Mesangial cell (primary cell): ENCODE measurements at places on chromosomes 7 and 10. TPM values are rescaled to one million over a fixed set of nuclear protein-coding genes. Genes with fewer than 3 reads are reported as not detected.

SPDYE2B gene
- total RNA-seq, result not detected in 2 replicates

INSIG1 gene
- 133 and 241 TPM in 2 replicates for total RNA-seq

ACHE gene
- total RNA-seq, result under 0.01 and 0.51 TPM in 2 replicates

RAB18 gene
- 21.3 and 22.9 TPM in 2 replicates for total RNA-seq

ATG9B gene
- total RNA-seq, result under 0.01 and 0.33 TPM in 2 replicates

CLCN1 gene
- not detected in 2 replicates for total RNA-seq

HTR5A gene
- total RNA-seq, result not detected in 2 replicates

CAMK2G gene
- total RNA-seq, result 18.5 and 19.9 TPM in 2 replicates

EVX1 gene
- not detected in 2 replicates for total RNA-seq

DPP6 gene
- 0.25 TPM in 1 of 2 replicates, not detected in the other for total RNA-seq

SRGN gene
- total RNA-seq, result 50.1 and 238 TPM in 2 replicates

LHPP gene
- 7.5 and 17.1 TPM in 2 replicates for total RNA-seq

NOS3 gene
- total RNA-seq, result 2.0 and 4.3 TPM in 2 replicates

AKR1D1 gene
- total RNA-seq, result not detected in 2 replicates

NODAL gene
- not detected in 2 replicates for total RNA-seq

HOXA2 gene
- 2.4 and 2.7 TPM in 2 replicates for total RNA-seq
